Germinal center (tissue), 1 donor: ENCODE measurements at places on chromosomes 12 and 14.
A peak's percentile ranks its signal among the peaks of the same experiment; 100 is the strongest.

DNA sequence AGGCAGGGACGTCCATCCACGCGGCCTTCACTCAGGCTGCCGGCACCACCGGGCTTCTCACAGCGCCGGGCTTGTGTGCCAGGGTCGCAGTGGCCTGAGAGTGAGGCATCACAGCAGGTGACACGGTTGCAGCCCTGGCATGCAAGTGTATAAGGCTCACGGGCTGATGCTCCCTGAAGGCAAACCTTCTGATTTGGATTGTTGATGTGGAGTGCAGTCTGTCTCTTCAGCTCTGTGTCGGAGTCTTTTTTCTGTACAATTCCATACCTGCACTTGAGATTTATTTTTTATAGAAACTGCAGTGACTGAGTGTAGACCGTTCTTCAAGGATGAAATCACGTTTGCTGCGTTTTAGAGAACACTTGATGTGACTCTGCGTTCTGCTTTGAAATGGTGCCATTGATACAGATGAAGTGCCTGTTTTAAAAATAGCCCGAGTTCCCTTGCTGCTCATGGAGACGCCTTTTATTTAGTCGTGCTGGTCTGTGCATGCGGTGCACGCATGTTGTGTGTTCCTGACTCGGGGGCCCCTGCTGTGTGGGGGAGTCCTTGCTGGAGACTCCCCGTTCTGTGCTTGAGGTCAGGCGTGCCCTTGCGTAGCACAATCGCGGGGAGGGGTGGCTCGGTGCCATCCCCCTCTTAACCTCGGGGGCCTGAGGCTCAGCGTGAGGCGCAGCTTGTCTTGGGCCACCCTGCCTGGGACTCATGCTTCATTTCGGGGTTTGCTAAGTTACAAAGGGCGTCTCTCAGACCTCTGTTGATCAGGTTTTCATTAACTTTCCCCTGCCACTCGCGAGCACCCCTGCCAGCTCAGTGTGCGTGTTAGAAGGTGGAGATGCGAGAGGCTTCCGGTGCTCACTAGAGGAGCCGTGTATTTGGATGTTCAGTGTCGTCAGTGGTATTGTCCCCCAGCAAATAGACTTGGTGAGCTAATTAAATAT is 21.6 kb upstream of the AMN start:
- peak; percentile 65 for DNase-seq

GRCh38 chr14:93903342-93904184 is 23.6 kb upstream of the FAM181A start:
- DNase-seq, result no peak

GRCh38 chr14:65131301-65131701 is 29.0 kb upstream of the MAX start:
- no peak for DNase-seq

GRCh38 chr14:42391146-42391834 is 784.6 kb downstream of the LRFN5 start:
- no peak for DNase-seq

DNA sequence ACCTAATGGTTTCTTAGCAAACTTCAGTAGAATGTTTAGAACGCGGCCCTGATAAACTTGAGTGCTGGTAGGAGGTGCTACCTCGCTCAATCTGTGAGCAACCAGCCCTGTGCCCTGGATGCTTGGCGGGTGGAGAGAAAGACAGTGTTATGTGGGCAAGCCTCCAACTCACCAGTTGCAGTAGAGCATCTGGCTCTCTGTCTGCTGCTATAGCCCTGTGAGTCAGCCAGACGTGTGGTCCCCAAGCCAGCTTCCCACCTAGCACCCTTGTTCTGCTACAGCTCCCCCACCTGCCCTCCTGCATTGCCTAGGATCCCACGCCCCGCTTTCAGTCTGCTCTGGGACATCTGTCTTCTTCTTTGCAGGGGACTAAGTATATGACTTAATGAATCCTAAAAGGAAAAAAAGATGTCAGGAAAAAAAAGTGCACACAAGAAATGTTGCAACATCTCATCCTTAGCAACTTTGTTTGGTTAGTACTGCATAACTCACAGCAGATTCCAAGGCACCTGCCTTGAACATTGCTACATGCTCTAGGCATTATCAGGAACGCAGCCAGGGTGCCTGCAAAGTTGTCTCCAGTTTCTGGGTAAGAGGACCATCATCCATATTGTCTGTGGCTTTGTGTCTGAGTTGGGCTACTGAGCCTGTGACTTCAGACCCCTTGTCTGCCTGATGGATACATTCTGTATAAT is 13.6 kb downstream of the SNRNP35 start:
- DNase-seq, result no peak

DNA sequence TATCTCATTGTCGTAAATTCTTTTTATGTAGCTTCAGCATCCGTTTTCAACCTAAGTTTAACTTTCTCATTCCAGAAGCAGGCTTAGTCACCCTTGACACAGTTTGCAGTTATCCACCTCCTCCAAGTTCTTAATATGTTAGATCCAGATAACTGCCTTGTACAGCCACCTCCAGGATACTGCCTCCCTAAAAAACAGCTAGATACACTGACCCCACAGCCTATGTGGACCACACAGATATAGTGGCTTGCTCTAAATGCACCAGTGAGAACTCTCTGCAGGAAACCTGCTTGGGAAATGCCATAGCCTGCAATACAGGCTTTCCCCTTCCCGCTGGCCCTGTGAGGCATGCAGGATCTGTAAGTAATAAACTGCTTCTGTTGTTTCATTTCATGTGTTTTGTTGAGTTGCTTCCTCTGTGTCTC is 11.1 kb upstream of the RTL1 start:
- DNase-seq, result no peak

- DNase-seq, result no peak
These were observed 448.4 kb downstream of the MDGA2 start for GRCh38 chr14:47226877-47227520.

GRCh38 chr12:109766251-109766778 is 52.7 kb downstream of the FAM222A start:
- DNase-seq, result no peak

- DNase-seq, result no peak
These were observed 293.6 kb upstream of the RGS6 start for GRCh38 chr14:71638523-71639196.

DNA sequence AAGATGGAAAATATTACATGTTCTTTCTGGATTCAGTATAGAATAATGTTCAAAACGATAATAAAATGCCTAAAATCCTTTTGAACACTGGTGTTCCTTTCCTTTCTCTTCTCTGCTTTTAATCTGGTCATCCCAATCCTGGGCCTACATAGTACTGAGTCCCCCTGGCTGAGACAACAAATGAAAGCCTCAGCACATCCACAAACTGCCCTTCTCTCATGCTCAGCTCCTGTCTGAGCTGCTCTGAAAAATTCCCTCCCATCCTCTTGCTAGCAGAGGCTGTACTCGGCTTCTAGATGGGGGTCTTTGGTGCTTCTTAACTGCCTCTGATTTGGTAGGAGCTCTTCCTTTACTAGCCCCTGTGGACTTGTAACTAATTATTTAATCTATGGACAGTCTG is 232.3 kb downstream of the MED13L start:
- DNase-seq, result no peak

DNA sequence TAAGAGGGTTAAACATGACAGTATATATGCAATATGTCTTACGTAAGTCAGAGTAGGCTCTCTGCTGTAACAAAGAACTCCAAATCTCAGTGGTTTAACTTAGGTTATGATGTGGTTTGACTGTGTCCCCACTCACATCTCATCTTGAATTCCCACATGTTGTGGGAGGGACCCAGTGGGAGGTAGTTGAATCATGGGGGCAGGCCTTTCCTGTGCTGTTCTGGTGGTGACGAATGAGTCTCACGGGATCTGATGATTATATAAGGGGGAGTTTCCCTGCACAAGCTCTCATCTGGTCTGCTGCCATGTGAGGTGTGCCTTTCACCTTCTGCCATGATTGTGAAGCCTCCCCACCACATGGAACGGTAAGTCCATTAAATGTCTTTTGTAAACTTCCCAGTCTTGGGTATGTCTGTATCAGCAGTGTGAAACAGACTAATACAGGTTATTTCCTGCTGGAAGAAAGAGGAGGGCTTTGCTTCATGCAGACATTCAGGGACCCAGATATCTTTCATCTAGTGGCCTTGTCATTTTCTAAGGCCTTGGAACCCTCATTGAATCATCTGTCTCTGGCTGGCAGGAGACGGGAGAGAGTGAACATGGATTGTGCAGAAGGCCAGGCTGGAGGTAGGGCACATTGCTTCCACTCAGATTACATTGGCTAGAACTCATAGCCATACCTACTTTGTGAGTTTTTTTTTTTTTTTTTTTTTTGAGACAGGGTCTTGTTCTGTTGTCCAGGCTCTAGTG is 96.1 kb downstream of the CRADD start:
- no peak for DNase-seq

DNA sequence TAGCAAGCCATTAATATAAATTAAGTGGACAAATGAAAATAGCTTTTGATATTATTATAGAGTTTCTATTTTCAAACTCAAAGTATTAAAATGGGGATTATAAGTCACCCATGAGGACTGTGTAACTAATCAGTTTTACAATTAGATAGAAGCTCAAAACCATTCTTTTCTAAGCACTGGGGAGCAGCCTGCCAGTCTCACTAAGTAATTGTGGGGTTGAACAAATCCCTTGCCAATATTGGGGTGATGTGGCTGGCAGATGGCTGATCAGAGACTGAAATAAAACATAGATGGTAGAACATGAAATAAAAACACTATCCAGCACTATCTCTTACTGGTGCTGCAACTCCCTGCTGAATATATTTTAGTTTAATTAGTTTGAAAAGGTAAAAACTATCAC is 353.2 kb downstream of the FLRT2 start:
- no peak for DNase-seq

GRCh38 chr14:97149775-97150174 is 352.6 kb downstream of the VRK1 start:
- DNase-seq, result no peak

GRCh38 chr12:82666830-82667229 is 19.9 kb upstream of the TMTC2 start:
- DNase-seq, result no peak

GRCh38 chr14:103423050-103423461 is 37.8 kb downstream of the MARK3 start:
- DNase-seq, result no peak

DNA sequence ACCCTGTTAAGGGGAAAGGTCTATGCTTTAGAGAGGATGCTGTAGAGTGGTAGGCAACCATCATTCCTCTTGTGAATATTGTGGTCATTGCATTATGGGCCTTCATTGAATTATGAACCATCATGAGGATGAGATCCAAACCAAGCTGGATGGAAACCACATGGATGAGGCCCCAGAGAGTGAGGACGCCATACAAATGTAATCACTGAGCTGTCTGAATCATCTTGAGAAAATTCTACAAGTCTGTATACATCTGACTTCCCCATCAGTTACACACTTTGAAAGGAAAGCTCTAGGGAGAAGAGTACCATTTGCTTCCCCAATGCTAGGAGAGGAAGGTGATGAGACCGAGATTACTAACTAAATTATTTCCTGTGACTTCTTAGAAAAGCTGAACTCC is 172.9 kb downstream of the CACNA1C start:
- no peak for DNase-seq

- DNase-seq, result no peak
These were observed 114.4 kb downstream of the SLC38A1 start for GRCh38 chr12:46154221-46154985.

- no peak for DNase-seq
These were observed 911 bp upstream of the SCNN1A start for GRCh38 chr12:6376079-6376869.

DNA sequence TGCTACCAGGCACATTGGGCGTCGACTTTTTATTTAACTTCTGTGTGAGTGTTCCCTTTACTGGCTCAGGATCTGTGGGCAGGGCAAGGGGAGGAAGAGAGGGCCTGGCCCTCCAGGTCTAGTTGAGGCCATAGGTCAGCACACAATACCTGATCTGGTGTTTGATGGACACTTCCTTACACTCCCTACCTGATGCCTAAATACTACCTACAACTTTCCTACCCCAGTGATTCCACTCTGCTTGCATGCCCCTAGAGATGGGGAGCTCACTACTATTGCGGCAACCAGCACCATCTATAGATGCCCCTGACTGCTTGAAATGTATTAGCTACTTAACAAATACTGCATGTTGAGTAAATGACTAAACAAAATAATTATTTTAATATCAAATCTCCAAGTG is 20.8 kb upstream of the BEGAIN start:
- no peak for DNase-seq

GRCh38 chr12:124347335-124347734 is 52.4 kb downstream of the RFLNA start:
- no peak for DNase-seq

DNA sequence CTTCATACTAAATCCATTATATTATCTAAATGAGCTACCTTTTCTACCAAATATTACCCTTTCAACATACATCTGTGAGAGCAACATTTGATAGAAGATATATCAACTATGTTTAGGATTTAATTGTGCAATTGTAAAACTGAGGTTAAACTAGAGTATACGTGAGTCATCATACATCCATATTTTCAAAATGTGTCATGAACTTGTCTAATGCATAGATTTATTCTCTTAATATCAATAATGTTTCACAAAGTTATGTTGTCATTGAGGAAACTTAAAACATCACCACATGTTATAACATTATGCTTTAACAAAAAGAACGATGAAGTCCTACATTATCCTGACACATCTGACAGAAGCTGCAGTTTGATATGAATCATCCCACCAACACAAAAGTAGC is 645.5 kb upstream of the NOVA1 start:
- DNase-seq, result no peak

DNA sequence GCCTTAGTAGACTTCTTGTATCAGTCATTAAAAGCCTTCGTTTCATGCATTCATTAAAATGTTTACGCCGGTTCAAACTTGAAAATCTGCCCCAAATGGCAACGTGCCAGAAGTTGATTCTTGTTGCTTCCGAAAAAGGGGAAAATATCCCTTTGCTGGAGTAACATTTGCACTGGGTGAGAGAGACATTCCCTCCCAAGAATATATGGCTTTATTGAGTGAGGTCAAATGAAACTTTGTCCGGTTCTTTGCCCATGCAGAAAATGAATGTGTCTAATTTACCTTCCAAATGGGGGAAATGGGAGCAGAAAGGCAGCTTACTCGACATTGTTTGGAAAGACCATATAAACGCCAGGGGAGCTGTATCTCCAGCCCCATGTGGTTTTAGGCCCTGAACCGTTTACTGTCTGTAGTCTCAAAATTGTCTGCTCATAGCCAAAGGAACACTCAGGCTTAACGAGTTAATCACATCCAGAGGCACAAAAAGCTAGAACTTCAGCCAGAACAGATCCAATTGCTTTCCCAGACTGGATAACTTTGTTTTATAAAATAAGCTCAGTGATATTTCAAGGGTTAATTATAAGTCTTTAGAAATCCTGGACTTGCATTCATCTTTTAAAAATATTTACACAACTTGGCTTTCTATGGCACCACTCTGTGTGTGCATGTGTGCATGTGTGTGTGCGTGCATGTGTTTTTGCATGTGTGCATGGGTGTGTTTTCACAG is 2.9 kb upstream of the EMP1 start:
- DNase-seq, result no peak

DNA sequence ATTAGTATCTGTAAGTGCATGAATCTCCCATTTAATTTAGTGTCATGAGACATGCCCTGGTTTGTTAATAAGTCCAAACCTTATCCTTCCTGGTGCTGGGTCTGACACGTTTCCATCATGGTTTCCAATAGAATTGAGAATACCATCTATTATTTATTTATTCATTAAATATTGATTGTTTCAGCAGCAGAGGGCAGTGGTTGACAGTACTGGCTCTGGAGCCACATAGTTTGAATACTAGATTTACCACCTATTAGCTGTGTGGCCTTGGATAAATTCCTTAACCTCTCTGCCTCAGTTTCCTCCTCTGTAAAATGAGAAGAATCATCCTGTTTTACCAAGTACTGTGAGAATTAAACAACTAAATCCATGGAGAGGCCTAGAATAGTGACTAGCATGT is 941 bp upstream of the STAB2 start:
- no peak for DNase-seq

GRCh38 chr12:112199136-112199535 is 73.8 kb downstream of the TRAFD1 start:
- no peak for DNase-seq
